Hematopoietic multipotent progenitor cell treated with erythropoietin and hydrocortisone succinate and interleukin-3 and kit ligand, for 4 days (in vitro differentiated cells): ENCODE measurements at places on chromosomes 1 and 21.

DNA sequence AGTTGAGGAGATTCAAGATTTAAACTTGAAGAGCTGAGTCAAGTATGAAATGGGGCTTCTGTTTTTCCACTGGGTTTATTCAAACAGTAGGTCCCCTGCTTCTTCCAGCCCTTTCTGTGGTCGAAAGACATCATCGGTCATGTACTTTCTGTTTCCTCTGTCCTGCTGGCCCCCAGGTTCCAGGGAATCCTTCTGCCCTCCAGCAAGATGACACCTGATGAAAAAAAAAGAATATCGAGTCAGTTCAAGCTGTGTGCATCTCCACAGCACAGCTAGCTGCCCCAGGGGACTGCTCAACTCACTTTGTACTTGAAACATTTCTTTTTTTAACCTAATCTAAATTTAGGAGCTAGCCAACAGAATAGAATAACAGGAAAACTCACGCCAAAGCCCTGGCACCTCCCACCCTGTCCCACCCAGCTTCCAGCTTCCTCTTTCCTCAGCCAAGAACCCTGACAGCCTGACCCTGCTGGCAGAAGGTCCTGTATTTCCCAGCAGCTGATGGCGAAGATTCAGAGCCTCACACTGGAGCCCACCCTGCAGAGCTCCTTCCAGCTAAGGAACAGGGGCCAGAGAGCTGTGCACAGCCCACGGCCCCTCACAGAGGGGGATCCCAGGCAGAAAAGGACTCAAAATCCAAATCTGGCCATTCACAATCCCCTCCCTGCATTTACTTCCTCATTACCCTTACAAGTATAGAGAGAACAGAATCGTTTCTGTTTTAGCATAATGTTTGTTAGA, 176.5 kb downstream of the PSMG1 start:
- DNase-seq: peak; percentile 57

GRCh38 chr1:80158266-80158665, 1151.7 kb upstream of the ADGRL4 start:
- no peak for DNase-seq

DNA sequence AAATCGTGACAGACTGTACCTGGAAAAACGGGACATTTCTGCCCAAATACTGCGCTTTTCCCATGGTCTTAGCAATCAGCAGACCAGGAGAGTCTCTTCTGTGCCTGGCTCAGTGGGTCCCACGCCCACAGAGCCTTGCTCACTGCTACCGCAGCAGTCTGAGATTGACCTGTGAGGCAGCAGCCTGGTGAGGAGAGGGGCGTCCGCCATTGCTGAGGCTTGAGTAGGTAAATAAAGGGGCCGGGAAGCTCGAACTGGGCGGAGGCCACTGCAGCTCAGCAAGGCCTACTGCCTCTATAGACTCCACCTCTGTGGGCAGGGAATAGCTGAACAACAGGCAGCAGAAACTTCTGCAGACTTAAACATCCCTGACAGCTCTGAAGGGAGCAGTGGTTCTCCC, 203.1 kb downstream of the DENND1B start:
- DNase-seq: no peak

DNA sequence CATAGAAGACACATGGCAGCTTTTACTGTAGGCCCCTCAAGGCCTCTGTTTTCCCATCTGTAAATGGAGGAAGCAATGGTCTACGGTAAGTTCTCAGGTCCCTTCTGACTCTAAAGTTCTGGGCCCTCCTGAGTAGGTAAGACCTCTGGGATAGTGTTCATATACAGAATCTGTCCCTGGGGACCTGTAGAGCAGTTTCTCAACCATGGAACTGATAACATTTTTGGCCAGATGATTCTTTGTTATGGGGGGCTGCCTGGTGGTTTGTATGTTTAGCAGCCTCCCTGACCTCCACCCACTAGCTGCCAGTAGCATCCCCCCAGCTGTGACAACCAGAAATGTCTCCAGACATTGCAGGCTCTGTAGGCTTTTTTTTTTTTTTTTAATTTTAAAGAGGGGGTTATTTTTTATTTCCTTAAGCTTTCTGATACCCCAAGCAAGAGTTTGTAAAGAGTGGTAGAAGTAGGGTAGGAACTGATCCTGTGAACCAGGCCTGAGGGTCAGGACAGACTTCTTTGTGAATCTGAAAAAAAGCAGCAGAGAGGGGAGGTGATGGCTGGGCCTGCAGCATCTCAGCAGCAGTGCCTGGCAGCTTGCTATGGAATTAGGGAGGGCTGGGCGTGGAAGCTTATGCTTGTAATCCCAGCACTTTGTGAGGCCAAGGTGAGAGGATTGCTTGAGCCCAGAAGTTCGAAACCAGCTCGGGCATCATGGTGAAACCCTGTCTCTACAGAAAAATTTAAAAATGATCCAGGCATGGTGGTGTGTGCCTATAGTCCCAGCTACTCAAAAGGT, 20.2 kb upstream of the TCEA3 start:
- DNase-seq: no peak

- no peak for DNase-seq
Measured at GRCh38 chr1:8639148-8639547, 178.3 kb downstream of the RERE start.

GRCh38 chr1:50832167-50832566, 127.9 kb downstream of the FAF1 start:
- no peak for DNase-seq

DNA sequence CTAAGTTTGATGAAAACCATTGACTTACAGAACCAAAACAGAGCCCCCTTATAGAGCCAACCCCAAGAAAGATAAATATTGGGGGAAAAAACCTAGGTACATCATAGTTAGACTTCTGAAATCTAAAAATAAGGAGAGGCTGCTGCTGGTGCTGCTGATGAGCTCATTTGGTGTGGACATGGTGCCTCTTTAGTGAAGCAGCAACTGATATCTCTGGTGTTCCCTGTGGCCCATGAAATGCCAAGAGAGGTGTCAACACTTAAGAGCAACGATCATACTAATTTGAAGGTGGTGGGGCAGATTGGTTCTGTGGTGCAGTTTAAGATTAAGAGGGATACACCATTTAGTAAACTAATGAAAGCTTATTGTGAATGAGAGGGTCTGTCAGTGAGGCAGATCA, 35.9 kb downstream of the ST3GAL3 start:
- no peak for DNase-seq

DNA sequence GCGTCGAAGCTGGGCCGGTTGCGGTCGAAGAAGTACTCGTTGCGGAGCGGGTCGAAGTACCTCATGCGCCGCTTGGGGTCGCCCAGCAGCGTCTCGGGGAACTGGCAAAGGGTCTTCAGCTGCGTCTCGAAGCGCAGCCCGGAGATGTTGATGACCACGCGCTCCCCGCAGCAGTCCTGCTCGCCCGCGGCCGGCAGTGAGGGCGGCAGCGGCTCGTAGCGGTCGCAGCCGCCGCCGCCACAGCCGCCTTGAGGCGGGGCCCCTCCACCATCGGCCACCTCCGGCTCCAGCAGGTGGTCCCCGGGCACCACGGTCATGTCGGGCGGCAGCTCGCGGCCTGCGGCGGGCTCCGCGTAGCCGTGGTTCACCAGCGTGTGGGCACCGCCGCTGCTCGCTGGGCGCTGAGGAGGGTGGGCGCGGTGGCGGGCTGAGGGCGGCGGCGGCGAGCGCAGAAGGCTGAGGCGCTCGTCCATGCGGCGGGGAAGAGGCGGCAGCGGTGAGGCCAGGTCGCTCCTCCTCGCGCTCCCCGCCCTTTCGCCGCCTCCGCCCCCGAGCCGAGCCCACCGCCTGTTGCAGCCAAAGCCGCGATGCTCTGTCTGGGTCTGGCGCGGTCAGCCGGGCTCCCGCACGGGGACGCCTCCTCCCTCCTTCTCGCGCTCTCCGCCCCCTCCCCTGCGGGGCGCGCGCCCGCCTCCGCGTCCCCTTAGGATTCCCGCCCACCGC, at the start of gene KCNA3:
Gene KCNA3 (minus strand): TSS at position 604 of the 723 bp plus-strand sequence. CDS start 131 bp downstream, at position 473.
- DNase-seq: peak; percentile 61

DNA sequence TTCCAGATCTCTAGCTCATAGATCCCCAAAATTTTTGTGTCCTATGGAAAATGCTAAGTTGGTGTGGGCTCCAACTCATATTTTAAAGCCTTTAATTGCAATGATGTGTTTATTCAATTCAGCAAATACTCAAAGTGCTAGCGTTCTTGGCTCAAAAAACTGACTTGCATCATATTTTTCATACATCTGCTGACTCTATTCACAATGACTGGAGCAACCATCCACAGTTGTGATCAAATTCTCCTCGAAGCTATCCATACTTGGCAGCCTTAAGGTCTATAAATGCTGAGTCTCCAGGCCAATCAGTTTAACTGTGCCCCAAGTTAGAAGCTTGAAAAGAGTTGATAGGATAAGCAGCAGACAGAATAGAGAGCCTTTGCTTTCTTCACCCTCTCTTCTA, 2.9 kb upstream of the ATP1A1 start:
- DNase-seq: no peak

- no peak for DNase-seq
Measured at GRCh38 chr1:23101887-23102286, 66.8 kb downstream of the LUZP1 start.

GRCh38 chr21:41045534-41046268, 122.3 kb upstream of the BACE2 start:
- peak; percentile 35 for DNase-seq

DNA sequence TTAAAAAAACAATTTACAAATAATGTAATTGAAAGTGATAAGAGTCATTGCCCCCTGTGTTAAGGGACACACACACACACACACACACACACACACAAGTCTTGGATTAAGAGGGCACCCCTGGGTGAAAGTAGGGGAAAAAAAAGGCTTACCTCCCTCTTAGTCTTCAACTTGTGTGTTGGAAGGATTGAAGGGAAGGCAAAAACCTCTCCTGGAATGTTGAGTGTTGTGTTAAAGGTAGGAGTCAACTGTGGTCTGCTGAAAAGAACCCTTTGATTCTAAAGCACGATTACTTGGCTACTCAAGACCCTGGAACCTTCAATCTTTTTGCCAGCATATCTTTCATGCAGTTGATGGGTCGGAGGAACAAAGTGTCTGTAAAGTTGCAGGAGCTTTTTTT, 6.4 kb downstream of the PBX1 start:
- no peak for DNase-seq

- no peak for DNase-seq
Measured at GRCh38 chr1:102863704-102864103, 244.6 kb downstream of the COL11A1 start.

- no peak for DNase-seq
Measured at GRCh38 chr1:218585511-218586184, 240.5 kb downstream of the TGFB2 start.

GRCh38 chr1:55195521-55196233, 19.5 kb downstream of the USP24 start:
- DNase-seq: peak; percentile 68

- no peak for DNase-seq
Measured at GRCh38 chr1:12542138-12542465, 75.9 kb downstream of the DHRS3 start.
